ENCODE measurements at places on chromosomes 7 and 10. TPM values are rescaled to one million over a fixed set of nuclear protein-coding genes. Genes with fewer than 3 reads are reported as not detected.

The GNGT1 gene
- total RNA-seq, result not detected

The EBLN1 gene
- total RNA-seq, result not detected

The COX19 gene
- total RNA-seq, result 20.5 TPM

The TFEC gene
- not detected for total RNA-seq

The SLC25A13 gene
- total RNA-seq, result 23.9 TPM

The CCDC172 gene
- not detected for total RNA-seq

GRCh38 chr10:47049056-47049851 is 138.0 kb downstream of the PTPN20 start:
- DNase-seq, result no peak

DNA sequence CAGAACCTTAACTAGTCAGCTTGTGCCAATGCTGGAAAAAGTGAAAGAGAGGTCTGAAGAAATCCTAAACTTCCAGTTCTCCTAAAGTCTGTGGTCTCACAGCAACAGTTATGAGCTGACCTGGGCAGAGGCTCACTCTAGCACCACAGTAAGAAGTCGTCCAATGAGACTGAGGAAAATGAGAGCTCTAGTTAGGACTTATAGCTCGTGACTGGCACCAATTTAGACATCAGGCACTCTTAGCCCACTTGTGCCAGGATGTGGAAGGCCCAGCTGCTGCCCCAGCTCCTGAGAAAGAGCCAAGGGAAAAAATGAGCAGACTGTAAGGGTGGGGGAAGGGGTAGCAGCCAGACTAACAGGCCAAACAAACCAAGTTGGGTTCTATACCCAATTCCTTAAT is 7.6 kb downstream of the MMS19 start:
- no peak for DNase-seq

DNA sequence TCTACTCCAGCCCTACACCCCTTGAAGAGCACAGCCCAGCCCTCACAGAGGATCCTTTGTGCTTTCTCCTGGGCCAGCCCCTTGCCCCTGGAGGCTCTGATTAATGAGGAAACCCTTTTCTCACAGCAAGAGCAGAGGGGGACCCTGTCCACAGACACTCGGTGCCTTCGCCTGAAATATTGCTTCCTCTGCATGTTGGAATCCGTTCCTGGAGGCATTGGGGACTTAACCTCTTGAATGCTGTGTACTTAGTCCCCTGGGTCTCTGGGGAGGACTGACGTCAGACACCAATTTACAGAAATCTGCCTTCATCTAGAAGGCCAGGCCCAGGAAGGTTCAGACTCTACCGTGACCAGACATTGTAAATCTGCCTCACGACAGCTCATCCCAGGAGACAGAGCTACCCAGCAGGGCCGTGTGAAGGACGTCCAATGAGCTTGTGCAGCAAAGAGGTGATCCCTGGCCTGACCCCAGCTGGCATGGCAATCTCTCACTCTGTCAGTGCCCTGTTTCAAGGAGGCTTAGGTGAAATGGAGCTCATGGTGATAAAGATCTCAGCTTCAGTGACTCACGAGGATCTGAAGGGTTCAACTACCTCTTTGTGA is 8.1 kb upstream of the TMEM72 start:
- DNase-seq, result no peak

- DNase-seq, result no peak
These were observed 45.3 kb downstream of the DOCK1 start for GRCh38 chr10:126950401-126951105.

GRCh38 chr7:154442939-154443338 is 390.7 kb downstream of the DPP6 start:
- DNase-seq, result no peak

DNA sequence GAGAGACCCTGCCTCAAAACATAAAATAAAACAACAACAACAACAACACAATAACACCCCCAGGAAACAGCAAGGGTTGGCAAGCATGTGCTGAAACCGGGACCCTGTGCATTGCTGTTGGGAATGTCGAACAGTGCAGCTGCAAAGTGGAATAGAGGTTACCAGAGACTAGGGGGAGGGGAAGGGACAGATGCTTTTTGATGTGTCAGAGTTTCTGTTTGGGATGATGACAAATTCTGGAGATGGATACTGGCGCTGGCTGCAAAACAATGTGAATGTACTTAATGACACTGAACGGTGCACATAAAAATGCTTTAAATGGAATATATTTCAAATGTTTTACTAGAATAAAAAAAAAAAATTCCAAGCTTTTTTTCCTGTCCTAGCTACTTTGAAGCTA is 241.8 kb downstream of the TEX36 start:
- no peak for DNase-seq

DNA sequence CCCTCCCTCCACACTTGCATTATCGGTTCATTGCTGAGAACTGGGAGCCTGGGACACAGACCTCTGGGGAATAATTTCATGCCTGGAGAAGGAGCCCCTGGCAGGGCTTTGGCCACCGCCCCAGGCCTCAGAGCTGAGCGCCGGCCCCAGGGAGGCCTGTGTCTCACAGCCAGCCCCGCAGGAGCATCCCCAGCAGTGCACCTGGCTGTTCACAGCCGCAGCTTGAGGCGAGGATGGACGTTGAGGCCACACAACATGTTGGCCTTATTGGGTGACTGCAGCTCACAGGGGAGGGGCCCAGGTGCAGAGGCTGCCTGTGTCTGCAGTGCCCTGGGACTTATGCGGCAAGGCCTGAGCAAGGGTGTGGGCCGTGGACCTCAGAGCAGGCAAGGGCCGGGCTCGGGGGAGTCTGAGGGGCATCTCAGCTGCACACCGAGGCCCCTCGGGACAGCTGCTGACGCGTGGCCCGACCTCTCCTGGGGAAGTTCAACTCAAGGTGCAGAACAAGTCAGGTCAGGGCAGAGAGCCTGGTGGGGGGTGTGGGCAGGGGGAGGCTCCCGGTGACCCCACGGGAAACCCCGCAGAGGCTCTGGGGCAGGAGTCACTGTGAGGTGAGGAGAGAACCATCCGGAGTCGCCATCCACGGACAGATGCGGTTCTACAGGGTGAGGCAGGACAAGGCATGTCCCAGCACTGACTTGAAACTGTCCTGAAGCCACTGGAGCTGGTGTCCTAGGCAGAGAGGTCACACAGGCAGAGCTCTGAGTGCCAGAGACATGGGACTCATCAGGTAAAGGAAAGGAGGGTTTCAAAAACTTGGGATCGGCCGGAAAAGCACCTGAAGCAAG is 13.1 kb upstream of the UBE3C start:
- DNase-seq, result peak; percentile 42

DNA sequence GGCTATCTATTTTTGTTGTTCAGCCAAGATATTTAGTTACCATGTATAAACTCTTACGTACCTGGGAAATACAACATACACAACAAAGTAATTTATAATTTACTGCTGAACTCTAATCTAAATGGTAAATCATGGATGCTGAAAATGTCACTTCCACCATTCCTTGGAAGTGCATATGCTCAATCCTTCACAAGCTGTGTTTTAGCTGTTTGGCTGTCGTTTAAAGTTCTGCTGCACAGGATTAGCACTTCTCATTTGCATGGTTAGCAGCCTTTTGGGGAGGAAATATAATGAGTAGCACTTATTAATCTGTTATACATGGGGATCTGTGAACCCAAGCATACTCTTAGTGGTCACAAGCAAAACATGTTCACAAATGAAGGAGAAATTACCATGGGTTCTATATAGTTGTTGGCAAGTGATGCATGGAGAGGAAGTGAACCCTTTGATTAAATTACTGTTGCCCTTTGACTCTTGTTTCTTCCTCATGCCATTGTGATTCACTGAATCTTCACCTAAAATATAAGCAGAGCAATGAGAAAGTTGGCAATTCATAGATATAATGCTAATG is 18.5 kb downstream of the PIK3CG start:
- peak; percentile 93 for DNase-seq

GRCh38 chr10:52099026-52099600 is 215.0 kb upstream of the DKK1 start:
- DNase-seq, result no peak

- DNase-seq, result no peak
These were observed 9.1 kb downstream of the H2AZ2 start for GRCh38 chr7:44838751-44839150.

DNA sequence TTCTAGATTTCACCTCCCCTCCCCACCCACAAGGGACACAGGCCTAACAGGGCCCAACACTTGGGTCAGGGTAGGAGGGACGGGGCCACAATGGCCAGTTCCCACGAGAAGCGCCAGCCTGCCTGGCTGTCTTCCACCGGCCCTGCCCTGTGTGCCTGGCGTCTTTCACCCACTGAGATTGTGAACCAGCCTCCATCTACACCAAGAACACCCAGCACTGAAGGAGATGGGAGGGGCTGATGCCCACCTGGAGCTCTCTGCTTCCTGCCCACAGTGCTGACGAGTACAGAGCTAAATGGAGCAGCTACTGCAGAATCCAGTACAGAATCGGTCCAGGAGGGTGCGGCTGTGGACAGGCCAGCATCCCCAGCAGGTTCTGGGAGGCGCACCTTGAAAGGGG is 2.4 kb upstream of the ASIC3 start:
- DNase-seq, result no peak

DNA sequence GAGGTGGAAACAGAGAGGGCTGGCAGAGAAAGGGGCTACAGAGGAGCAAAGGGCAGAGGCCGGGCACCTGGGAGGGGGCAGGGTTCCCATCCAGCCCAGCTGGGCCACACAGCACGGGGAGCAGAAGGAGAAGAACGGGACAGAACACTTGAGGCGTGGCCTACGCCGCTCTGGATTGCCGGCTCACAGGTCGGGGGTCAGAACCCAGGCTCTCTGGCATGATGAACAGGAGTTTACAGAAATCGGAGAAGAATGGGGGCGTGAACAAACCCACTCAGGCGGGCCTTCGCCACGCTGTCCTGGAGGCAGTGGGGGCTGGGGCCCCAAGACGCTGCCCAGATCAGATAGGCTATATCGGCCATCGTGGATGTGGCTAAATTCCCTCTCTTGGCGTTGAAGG is 362.2 kb upstream of the SHH start:
- DNase-seq, result no peak

DNA sequence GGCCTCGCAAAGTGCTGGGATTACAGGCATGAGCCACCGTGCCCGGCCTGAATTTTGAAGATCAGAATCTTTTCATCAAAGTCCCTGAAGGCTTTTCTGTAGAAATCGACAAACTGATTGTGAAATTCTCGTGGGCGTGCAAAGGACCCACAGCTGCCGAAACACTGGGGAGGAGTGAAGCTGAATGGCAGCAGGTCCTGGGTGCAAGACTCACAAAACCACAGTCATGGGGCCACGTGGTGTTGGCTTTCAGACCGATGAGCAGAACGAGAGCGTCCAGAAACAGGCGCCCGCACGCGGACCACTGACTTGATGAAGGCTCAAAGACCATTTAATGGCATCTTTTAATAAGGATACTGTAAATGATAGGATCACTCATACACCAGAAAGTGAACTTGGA is 24.7 kb upstream of the PRKAR1B start:
- DNase-seq, result no peak

DNA sequence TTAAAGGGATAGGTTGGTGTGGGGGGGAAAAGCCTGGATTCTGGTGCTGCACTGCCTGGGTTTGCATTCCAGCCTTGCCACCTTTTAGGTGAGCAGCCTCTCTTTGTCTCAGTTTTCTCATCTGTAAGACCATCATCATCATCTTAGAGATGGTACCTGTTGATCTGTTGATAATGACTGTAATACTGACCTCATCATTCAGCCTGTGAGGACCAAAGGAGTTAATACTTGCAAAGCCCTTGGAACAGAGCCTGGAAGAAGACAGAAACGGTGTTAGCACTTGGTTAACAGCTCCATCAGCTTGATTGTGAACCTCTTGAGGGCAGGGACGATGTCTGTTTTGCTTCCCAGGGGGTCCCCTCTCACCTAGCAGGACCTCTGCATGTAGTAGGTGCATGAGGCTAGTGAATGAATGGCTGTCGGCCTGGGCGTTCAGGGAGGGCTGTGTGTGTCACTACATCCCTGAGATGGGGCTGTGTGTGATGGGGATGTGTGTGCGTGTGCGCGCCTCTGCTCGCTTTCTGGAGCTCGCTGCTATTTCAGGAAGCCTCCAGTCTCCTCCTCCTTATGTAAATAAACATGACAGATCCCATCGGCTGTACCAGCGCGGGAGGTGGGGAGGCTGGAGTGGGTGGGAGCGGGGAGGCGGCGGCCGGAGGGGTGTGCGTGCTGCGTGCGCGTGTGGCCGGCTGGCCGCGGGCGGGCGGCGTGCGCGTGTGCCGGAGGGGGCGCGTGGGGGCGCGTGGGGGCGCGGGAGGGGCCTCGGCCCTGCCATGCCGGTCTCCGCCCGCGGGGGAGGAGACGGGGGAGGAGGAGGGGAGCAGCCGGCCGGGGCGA is 61.2 kb downstream of the NEURL1 start:
- DNase-seq, result peak; percentile 51

DNA sequence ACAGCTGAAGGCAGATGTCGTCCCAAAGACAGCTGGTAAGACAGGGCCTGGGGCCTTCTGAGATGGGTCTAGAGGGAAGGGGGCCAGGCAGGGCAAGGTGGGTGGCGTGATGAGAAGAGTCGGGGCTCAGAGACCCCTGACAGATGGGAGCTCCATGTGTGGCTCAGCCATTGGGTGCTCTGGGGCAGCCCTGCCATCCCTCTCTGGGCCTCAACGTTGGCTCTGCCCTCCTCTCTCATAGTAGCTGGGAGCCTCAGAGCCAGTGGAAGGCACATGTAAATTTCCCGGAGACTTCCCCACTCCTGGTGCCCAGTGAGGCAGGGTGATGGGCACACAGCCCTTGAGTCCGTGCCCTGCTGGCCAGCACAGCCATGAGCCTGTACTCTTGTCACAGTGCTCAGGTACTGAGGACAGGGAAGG is 1.8 kb downstream of the PPIF start:
- no peak for DNase-seq
